Stimulated activated CD4-positive, alpha-beta T cell treated with anti-CD3 and anti-CD28 coated beads, Interleukin-1b, Interleukin-23, amount 100 ng/mL, for 4 hours (primary cell): ENCODE measurements at places on chromosomes 11 and 22.

DNA sequence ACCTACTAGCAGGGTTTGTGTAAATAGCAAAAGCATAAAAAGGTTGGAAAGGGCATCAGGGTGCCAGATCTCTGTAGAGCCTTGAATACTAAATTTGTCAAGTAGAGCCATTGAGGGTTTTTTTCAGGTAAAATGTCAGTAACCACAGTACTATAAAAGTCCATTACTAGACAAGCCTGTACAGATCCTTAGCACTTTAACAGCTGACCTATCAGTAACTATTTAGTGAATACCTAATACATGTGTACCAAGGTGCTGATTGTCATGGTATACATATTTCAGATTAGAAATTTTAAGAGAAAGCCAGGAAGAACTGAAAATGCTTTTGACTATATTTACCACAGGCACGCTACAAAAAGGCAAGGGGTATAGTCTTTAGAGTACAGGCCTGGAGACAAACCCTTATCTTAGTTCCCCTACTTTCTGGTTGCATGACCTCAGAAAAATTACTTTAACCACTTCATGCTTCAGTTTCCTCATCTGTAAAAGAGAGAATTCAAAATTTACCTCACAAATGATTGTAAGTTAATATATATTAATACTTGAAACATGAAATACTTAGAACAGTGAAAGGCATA lies 57.9 kb downstream of the RAB38 start:
- DNase-seq = no peak

DNA sequence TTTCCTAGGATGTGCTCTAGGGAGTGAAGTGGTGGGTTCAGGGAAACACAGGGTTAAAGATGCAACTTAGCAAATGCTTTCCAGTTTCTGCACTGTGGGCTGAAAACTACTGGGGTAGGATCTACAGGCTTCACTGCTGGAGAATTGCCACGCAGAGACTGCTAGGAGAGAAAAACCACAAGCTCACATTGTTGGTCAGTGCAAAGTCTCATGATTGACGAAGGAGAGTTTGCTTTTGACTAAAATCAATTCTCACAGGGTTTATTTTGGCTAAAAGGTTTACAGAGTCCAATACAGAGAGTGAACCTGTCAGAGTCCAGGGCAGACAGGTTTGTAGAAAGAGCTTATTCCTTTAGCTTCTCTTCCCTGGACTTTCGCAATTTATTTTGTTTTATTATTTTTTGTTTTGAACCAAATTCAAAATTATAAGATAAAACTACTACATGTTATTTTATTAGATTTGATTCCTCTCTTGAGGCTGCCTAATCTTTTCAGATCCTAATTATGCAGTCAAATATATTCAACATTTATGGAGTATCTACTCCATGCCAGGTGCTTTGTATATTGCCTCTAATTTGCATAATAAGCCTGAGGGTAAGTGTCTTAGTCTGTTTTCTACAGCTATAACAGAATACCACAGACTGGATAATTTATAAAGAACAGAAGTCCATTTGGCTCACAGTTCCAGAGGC lies 64.7 kb downstream of the MTNR1B start:
- no peak for DNase-seq

- DNase-seq = no peak
Observed at GRCh38 chr22:37801946-37802309, 5.8 kb upstream of the GCAT start.

- DNase-seq = no peak
Observed at GRCh38 chr22:22681221-22681739, 36.9 kb downstream of the GGTLC2 start.

DNA sequence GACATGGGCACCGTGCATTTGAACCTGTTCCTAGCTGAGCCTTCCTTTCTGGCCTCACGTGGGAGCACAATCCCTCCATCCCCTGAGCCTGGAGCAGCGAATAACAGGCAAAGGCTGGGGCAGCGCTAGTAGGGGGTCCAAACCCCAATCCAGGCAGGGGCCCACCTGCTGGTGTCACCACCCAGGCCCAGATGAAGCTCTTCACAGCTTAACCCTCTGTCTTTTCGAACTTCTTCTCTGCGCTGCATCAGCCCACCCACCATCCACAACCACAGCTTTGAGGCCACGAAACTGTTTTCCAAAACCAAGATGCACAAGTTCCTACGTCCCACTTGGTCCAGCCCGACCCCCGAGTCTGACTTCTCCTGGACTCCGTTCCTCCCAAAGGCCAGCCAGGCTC lies 11.5 kb downstream of the KCNC1 start:
- no peak for DNase-seq

GRCh38 chr11:33089776-33090175 lies 50.4 kb downstream of the TCP11L1 start:
- no peak for DNase-seq

GRCh38 chr11:38009932-38010331 lies 1411.9 kb upstream of the RAG2 start:
- no peak for DNase-seq

DNA sequence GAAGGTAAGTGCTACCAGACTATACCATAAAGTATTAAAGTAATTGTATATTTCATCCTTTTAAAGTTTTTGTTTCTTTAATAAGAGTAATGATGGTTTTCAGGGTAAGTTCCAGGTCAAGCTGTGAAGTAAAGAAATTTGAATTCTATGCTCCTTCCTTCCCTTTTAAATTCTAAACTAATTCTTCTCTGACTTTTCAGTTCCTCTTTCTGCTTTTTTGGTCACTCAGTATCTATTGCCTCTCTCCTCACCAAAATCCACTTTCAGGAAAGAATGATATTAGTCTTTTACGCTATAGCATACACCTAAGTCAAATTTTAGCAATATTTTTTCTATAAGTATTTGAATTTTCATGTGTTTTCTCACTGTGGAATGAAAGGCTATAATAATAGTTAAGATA lies 8.2 kb downstream of the MMP8 start:
- no peak for DNase-seq

GRCh38 chr22:40855071-40855978 lies 1.1 kb downstream of the ST13 start:
- no peak for DNase-seq

DNA sequence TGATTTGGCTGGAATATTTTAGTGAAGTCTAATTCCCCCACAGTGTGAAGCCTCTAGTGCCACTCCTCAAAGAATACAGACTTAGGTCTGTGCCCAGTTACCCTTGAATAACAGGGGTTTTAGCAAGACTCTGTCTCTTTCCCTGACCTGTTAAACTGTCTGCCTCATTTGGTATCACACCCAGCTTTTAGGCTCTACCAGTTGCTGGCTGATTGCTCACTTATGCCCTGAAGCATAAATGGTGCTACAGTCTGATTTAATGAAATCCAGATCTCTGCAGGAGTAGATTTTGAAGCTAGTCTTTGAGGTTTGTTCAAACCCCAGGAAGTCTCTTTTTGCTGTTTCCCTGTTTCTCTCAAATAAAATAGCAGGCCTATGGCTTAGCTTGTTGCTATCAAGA lies 45.2 kb upstream of the LIPT2 start:
- no peak for DNase-seq

DNA sequence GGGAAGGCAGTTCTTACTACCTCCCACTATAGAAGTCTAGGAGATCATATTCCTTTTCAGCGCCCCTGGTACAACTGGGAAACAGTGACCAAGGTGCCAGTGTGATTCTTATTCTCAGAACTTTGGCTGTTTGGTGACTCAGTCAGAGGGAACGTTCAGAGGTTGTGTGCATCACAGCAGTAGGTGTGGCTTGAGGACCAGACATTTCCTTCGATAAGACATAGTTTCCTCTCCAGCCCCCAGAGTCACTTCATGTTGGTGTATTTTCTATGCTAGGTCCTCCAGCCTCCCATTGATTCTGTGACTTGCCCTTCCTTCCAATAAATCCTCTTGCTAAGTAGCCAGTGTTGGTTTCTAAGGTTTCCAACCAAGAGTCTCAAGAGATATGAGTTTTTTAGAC lies 171.9 kb upstream of the MPPED2 start:
- DNase-seq = no peak

GRCh38 chr11:76123248-76123647 lies 83.1 kb downstream of the WNT11 start:
- DNase-seq = no peak

DNA sequence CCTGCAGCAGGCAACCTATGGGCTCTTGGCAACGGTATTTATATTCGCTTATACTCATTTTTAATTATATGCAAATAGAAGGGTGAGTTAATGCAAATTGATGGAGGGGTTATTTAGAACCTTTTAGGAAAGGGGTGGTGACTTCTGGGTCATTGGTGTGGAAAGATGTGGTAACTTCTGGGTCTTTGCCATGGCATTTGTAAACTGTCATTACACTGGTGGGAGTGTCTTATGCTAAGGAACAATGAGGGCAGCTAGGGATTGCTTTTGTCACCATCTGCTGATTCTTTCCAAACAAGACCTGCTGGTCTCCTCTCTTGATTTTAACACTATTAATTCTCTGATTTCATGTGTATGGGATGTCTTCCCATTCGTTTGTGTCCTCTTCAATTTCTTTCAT lies 11.7 kb upstream of the KAT5 start:
- no peak for DNase-seq
